ENCODE measurements at places on chromosomes 3 and 15. TPM values are rescaled to one million over a fixed set of nuclear protein-coding genes. Genes with fewer than 3 reads are reported as not detected.

ISLR2 gene
- total RNA-seq, result 0.27 TPM

MLF1 gene
- total RNA-seq, result 40.3 TPM

DNA sequence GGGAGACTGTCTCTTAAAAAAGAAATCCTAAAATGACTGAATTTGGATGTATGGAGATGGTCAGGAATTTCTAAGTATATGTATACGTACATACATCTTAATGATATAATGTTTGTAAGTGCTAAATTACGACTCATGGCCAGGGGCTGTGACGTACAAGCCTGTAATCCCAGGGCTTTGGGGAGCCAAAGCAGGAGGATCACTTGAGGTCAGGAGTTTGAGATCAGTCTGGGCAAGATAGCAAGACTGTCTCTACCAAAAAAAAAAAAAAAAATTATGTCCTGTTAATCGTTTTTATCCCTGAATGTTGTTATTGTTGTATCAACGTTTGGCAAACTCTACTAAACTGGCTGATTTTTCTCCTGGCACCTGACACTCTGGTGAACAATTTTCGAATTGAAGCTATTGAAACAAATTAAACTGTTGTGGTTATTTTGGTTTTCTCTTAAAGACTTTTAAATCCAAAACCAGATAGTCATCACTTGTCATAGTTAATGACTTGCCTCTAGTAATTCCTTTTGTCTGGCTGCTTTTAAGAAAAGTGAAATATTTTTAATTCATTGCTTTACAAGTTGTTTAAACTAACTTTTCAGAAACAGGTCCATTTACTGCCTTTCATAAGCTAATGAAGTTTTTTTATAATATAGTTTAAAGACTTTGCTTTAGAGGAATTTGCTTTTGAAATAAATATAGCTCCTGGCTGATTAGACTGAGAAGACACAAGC, 7.0 kb downstream of the MORF4L1 start:
- DNase-seq, result no peak

GRCh38 chr3:131036986-131037385, 10.3 kb downstream of the NEK11 start:
- no peak for DNase-seq

PLA2G4E gene
- not detected for total RNA-seq

Data from GM23338 (cell line).